ENCODE measurements at places on chromosomes 5 and 9.

GRCh38 chr5:172171118-172171517, 16.9 kb downstream of the STK10 start:
- DNase-seq = no peak

- DNase-seq = no peak
Measured at GRCh38 chr5:1795931-1796330, 3.7 kb downstream of the MRPL36 start.

- no peak for DNase-seq
Measured at GRCh38 chr5:15995341-15996052, 184.1 kb downstream of the MARCHF11 start.

- no peak for DNase-seq
Measured at GRCh38 chr9:103804077-103804735, 289.9 kb upstream of the SMC2 start.

GRCh38 chr9:27487128-27487640, 36.9 kb upstream of the IFNK start:
- no peak for DNase-seq

GRCh38 chr9:126149661-126150060, 177.0 kb upstream of the MVB12B start:
- DNase-seq = no peak

DNA sequence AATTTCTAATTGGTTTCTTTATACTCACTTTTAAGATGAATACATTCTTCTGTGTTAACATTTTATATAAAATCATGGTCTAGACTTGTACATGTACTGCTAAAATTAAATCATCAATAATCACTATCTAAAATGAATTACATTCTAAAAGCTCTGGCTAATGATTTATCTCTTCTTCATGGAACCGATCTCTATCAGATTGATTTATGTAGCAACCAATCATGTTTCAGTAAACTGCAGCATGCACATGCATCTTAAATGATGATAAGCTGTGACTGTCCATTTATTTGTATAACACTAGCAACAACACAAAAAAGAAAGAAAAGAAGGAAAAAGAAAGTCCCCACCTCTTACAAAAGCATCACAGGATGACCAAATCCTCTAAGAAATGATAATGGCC, 669.2 kb downstream of the NR2F1-AS1 start:
- DNase-seq = no peak

GRCh38 chr5:73692166-73692640, 66.2 kb downstream of the ARHGEF28 start:
- DNase-seq = no peak

- DNase-seq = no peak
Measured at GRCh38 chr5:147359101-147359500, 124.3 kb downstream of the STK32A start.

GRCh38 chr5:31268686-31269085, 75.2 kb downstream of the CDH6 start:
- DNase-seq = no peak

DNA sequence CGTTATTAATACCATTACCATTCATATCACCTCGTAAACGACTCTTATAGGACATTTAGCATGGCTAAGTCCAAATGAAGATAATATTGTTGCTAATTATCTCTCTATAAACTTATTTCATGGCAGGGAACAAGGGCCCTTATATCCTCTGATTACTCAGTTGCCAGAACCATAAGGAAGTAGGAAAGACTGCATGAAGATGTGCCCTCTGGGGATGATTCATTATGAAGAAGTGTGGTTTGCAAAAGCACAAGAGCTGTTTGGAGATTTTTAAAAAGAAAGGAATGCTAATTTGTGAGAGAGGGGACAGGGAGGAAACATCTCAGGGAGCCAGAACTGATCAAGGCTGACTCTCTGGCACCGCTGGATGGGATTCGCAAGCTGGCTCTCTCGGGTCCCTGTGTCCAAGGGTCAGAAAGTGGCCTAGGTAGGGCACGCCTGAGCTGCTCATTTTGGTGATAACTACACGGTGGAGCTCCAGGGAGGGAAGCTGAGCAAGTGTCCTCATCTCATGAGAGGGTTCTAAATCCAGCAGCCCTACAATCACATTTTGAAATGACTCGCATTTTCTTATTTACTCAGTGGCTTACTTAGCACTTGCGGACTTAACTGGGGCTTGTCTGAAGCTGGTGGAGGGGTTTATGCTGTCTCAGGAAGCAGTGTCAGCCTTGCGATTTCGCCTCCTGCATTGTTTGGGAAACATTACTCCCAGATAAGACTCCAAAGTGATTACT, 136.8 kb downstream of the C5orf15 start:
- DNase-seq = no peak

- DNase-seq = no peak
Measured at GRCh38 chr5:155066886-155067595, 53.5 kb downstream of the KIF4B start.

- DNase-seq = peak; percentile 20
Measured at GRCh38 chr9:117034866-117035265, 347.8 kb downstream of the TRIM32 start.

GRCh38 chr5:267716-268115, 3.7 kb upstream of the PDCD6 start:
- no peak for DNase-seq

- DNase-seq = no peak
Measured at GRCh38 chr5:77767301-77767700, 8.8 kb downstream of the TBCA start.

GRCh38 chr9:18595597-18595996, 121.6 kb downstream of the ADAMTSL1 start:
- no peak for DNase-seq

DNA sequence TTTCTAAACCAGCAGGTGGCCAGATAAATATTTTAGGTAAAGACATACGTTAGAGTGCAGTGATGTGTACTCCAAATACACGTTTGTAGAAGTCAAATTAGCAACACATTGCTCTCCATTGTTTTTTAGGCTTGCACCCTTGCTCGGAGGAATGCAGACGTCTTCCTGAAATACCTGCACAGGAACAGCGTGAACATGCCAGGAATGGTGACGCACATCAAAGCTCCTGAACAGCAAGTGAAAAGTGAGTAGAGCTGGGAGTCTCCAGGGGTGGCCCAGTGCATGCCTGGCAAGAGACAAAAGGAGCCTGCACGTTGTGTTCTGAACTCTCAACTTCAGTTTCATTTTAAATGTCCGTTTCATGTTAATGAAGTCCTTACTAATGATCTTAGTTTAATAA, 207.5 kb upstream of the OTULINL start:
- no peak for DNase-seq

GRCh38 chr5:158152136-158152535, 293.2 kb upstream of the CLINT1 start:
- no peak for DNase-seq

- DNase-seq = no peak
Measured at GRCh38 chr9:91034521-91034920, 232.9 kb downstream of the SYK start.

DNA sequence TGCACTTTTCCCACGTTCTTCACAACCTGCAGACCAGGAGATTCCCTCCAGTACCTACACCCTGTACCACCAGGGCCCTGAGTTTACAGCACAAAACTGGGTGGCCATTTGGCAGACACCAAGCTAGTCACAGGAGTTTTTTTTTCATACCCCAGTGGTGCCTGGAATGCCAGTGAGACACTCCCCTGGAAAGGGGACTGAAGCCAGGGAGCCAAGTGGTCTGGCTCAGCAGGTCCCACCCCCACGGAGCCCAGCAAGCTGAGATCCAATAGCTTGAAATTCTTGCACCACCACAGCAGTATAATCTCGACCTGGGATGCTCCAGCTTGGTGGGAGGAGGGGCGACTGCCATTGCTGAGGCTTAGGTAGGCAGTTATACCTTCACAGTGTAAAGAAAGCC, 26.3 kb upstream of the SMC5 start:
- no peak for DNase-seq

- no peak for DNase-seq
Measured at GRCh38 chr9:6086006-6086655, 70.7 kb upstream of the RANBP6 start.

- DNase-seq = no peak
Measured at GRCh38 chr5:131587541-131587940, 47.5 kb downstream of the RAPGEF6 start.

DNA sequence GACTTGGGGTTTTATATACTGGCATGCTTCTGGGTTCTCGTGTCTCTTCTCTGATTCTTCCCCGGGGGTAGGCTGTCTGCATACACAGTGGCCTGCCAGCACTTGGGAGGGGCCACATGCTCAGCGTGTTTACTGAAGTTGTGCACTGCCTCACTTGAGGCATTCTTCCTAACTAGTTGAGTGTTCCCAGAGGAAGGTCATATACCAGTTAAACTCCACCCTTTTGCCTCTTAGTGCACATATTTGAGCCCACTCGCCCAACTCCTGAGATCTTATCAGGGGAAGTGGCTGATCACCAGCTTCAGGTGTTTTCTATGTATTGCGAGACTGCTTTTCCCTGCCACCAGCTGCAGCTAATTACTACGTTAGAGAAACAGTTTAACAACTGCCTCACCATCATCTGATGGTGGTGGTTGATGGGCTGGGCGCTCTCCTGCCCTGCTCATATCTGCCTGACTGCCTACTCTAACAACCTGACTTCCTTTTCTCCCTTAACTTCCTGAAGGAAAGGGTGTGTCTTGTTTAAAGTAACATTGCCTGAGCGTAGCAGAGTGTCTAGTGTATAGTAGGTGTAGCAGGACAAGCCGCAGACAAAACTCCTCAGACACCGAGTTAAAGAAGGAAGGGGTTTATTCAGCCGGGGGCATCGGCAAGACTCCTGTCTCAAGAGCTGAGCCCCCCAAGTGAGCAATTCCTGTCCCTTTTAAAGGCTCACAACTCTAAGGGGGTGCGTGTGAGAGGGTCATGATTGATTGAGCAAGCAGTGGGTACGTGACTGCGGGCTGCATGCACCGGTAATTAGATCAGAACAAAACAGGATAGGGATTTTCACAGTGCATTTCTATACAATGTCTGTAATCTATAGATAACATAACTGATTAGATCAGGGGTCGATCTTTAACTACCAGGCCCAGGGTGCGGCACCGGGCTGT, 60.1 kb upstream of the CLINT1 start:
- DNase-seq = no peak
